IMR-90 (cell line): ENCODE measurements at places on chromosomes 6 and 20.

GRCh38 chr6:42104095-42104803 is 38.2 kb downstream of the C6orf132 start:
- no peak for DNase-seq

DNA sequence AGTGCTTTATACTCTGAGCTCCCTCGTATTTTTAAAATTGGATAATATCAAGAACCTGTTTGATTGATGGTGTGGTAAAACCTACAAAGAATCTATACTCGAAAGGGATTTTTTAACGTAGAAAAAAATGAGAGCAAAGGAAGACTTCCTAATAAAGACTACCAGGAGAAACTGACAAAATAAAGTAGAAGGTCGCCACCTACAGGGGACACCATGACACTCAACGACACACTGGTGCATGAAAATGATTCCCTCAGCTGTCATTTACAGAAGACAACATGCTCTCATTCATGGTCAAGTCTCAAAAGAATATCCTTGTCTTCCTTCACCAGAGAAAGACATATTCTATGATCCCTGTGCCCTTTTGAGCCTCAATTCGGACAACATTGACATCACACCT is 10.1 kb upstream of the NHSL1 start:
- peak; percentile 52 for DNase-seq

DNA sequence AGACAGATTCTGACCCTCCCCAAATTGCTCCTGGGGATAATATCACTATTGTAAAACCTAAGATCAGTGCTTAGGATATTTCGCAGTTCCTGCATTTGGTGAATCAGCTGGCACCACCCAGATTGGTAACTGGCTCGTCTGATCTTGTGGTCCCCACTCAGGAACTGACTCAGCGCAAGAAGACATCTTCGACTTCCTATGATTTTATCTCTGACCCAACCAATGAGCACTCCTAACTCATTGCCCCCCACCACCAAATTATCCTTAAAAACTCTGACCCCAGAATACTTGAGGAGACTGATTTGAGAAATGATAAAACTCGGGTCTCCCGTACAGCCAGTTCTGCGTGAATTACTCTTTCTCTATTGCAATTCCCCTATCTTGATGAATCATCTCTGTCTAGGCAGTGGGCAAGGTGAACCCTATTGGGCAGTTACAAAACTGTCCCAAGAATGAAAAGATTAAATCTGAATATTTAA is 55.7 kb upstream of the PRND start:
- peak; percentile 49 for DNase-seq

DNA sequence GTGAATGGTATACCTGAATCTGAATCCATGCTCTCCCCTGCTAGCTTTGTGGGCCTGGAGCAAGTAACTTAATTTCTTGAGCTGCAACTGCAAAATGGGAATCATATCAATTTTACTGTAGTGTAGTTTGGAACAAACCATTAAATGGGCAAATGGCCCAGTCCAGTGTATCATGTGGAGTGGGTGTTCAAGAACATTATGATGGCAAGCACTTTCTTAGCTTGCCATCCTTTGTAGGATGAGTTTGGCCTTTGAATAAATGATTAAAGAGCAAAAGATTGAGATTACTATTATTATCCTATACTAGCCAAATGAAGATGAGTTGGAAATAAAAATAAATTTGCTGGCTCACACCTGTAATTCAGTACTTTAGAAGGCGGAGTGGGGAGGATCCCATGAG is 120.4 kb downstream of the SESN1 start:
- DNase-seq = no peak

- DNase-seq = peak; percentile 4
Measured at GRCh38 chr6:123316733-123317323, 319.9 kb downstream of the TRDN start.

DNA sequence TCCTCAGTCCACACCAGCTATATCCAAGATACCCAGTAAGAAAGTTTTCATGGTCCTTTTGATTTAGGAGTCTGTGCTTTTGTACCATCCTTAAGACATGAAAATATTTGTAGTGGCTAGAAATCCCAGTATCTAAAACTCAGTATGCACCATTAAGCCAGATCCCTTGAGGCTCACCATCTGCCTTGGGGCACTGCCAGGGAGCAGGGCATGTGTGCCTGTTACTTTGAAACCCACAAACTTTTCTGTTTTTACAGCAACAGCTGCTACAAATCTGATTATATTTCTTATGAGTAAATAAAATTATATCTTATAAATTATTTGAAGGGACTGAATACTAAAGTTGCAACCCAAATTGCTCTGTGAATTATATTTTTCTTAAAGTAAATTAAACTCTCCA is 290.5 kb upstream of the MANEA start:
- DNase-seq = no peak

DNA sequence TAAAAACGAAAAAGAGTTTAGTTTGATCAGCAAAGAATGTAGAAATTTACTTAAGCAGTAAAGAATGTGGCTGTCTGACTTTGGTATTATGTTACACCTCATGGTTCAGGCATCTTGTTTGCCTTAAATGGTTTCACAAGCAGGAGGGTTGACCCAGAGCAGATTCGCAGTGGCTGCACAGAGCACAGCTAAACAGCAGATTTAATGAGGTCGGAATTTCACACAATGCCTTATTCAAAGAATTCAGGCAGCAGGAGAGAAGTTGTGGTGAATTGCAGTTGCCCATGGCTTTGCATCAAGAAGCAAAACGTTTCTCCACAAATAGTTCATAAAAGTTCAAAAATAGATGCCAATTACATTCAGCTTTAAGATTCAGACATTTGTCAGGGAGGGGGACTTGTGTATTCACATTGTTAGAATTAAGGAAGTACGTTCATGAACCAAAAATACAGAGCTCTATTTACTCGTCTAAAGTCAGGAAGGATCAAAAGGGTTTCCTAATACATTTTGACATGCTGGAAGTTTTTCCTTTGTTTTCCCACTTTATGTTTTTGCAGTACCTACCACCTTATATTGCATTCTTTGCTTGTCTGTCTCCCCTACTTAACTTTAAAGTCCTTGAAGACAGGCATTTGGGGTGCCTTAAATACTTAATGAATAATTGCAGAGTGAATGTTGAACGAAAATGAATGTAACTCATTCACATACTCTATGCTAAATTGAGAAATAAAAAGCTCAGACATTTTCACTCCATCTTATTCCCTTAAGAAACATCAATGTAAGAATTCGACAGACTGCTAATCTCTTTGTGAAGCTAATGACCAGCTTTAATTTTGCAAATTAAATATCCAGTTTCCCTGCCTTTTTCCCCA is 1163.6 kb upstream of the CITED2 start:
- peak; percentile 98 for DNase-seq

DNA sequence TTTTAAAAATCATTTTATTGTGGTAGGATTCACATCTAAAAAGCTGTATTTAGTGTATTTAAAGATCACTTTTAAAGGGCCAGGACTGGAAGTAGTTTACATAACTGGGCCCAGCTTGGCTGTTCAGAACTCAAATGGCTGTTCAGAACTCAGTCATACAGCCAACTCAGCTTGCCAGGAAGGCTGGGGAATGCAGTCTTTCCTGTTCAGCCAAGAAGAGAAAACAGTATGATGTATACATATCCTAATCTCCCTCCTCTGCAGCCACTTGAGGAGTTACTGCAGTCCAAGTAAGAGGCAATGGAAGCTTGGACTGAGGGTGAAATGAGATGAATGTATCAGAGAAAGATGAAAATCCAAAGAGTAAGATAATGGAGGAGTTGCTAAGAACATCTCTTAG is 24.6 kb downstream of the DSTN start:
- DNase-seq = peak; percentile 87

DNA sequence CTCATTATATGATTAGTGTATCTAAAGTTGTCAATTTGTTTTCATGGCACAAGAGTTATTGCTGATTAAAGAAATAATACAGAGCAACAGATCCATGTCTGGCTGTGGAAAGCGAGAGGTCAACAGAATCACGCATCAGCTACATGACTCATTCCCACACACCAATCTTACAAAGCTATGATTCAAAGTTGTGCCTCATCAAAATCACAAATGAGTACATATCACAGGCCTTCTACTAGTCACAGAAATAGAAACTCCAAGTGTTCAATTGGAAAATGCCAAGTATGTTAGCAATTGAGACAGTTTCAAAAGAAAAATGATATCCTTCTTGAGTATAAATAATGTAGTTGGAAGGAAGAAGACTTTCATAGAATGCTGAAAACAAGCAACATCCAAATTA is 57.8 kb upstream of the NKAIN2 start:
- DNase-seq = peak; percentile 5

GRCh38 chr6:71457929-71458328 is 169.3 kb downstream of the OGFRL1 start:
- DNase-seq = no peak

DNA sequence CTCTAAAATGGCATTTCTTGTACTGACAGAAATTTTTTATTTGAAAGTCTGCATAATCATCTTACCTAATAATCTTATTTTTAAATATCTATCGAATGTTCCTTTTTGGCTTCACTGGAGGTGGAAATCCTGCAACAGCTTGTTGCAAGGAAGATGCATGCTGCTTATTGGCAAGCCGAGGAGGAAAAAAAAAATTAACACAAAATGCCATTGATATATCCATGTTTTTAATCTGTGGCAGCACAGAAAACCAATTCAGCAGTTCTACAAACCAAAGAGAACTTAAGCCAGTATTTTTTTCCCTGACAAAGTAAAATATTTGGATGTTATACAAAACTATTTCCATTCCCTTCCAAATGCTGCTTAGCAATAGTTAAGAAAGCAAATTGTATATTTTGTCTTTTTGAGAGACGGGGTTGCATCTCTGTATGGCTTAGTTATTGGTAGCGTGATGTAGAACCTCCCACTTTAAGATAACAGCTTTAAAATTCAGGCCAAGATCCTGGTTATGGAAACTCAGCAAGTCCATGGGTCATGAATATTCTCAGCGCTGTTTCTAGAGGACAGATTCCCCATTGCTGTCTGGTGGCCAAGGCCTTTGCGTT is 231.4 kb downstream of the TMEM242 start:
- no peak for DNase-seq

DNA sequence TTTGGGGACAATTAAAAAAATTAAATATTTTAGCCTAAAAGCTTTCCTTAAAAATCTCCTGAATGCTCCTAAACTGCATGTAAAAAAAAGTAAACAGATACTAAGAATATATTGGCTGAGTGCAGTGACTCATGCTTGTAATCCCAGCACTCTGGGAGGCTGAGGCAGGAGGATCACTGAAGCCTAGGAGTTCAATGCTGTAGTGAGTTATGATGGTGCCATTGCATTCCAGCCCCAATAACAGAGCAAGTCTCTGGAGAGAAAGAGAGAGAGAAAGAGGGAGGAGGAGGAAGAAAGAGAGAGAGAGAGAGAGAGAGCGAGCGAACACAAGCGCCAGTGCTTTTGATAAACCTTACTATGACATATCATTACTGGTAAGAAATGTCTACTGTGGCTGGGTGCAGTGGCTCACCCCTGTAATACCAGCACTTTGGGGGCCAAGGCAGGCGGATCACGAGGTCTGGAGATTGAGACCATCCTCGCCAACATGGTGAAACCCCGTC is 58.8 kb downstream of the FKBP5 start:
- DNase-seq = no peak

GRCh38 chr6:12891595-12891994 is 175.0 kb downstream of the PHACTR1 start:
- no peak for DNase-seq

- DNase-seq = peak; percentile 99
Measured at GRCh38 chr6:41072836-41073202, at the start of gene NFYA. Gene NFYA (plus strand): TSS chr6:41072974. CDS start chr6:41079090, 6,116 bp downstream.

- peak; percentile 18 for DNase-seq
Measured at GRCh38 chr6:72084992-72085569, 198.7 kb downstream of the RIMS1 start.

DNA sequence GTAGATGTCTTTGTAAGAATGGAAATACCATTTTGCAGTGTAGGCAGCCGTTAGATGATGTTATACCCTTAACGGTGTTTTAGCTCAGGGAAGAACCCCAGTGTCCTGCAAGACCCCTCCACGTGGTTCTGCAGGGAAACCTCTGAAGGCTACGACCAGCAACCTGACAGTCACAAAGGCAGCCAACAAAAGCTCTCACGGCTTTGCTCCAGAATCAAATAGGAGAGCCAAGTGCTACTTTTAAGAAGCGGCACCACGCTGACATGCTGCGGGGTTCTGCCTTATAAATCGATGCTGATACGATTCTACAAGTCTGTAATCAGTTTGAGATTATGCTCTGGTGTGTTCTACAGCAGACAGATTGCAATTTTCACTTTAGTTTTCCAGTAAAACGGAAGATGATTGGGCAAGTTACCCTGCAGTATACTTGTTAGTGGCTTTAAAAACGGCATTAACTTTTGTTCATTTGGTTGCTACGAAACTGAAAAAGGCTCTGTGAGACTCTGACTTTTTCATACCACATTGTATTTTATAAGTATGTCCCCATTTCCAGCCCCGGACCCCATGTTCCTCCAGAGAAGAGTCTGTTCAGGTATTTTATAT is 312.9 kb downstream of the SAMD5 start:
- no peak for DNase-seq

DNA sequence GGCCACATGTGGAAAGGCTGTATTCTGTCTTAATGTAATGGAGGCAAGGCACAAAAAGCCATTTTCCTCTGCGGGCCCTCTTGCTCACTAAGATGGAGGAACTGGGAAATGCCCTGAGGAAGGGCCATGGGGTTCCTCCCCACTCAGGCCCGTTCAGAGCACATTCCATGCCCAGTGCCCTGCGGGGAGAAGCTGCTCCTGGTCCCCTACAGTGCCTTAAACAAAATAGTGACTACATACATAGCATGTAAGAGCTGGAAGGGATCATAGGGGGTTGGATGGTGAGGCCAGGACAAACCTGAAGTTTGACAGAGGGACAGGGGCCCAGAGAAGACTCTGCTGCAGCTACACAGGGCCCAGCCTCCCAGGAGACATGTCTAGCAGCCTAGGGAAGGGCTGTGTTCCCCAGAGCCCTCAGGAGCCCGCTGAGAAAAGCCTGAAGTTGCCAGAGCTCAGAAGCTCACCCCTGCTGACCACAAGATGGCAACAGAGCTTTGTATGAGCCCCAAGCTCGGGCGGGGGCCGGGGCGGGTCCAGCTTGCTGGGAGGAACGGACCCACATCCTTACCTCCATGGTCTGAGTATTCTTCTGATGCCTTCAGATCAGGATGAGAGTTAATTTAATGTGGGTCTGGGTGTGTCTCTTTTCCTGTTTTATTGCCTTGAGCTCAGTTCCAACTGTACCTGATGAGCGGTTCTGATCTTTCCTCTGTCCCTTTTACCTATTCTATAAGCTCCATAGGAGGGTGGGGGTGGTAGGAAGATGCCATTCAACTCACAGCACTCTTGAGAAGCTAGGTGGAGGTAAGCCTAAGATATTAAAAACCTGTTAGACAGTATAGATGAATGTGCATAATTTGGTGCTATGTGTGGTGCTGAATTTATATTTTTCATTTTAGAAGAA is 242.9 kb downstream of the CDC5L start:
- DNase-seq = peak; percentile 51

- peak; percentile 84 for DNase-seq
Measured at GRCh38 chr6:108559097-108559883, 1.4 kb upstream of the FOXO3 start.

DNA sequence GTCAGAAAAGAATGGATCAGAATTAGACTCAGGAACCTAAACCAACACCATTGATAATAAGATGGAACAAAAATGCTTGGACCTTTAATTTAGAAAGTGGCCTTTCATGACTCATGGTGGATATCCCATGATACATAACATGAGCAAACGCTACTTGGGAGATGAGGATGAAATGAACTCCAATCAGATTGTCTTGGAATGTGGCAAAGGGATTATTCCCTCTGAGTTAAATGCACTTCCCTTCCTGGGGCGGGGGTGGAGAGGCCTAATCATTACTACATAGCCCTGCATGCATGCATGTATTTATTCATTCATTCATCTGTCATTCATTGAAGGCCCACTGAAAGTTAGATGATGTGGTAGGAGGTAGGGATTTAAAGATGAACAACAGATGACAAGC is 174.0 kb downstream of the AIG1 start:
- no peak for DNase-seq
